Hippocampal formation (tissue), 2 donors: ENCODE measurements at places on chromosomes 13 and 19.

GRCh38 chr19:55283548-55284377 is at the start of gene BRSK1:
Gene BRSK1 (plus strand): TSS chr19:55283997. CDS start chr19:55284443, 446 bp downstream.
- peak; percentile 72 for DNase-seq

DNA sequence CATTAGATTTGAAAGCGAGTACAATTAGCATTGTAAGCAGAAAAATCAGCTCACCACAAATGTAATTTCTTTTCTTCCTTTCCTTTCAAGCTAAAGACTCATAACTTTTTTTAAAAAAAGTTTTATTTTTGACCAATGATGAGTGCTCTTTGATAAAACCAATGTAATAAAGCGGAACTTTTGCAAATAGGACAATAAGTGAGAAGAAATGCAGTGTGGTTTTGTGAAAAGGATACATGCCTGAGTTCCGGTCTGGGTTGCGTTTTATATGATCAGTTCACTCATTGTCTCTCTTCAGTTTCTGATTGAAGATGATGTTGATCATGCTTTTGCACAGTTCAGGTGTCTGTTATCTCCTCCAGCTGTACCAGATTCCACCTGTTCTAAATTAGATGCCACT is 274.4 kb downstream of the KLF12 start:
- DNase-seq, result no peak

GRCh38 chr19:47762615-47763308 is 15.7 kb upstream of the SELENOW start:
- no peak for DNase-seq

DNA sequence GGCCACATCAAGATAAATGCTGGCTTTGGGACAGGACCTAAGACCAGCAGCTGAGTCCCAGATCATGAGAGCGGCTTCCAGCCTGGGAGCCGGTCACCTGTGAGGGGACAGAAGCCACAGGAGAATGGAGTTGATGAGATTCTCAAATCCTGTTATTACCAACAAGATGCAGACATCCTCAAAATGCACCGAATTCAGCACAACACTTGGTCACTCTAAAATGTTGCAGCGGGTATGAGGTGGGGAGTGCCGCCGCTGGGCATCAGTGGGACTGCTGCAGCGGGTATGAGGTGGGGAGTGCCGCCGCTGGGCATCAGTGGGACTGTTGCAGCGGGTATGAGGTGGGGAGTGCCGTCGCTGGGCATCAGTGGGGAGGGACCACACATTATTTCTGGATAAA is 21.2 kb downstream of the RANBP3 start:
- no peak for DNase-seq

GRCh38 chr19:46471811-46472543 is 614 bp upstream of the PNMA8A start:
- DNase-seq, result no peak

DNA sequence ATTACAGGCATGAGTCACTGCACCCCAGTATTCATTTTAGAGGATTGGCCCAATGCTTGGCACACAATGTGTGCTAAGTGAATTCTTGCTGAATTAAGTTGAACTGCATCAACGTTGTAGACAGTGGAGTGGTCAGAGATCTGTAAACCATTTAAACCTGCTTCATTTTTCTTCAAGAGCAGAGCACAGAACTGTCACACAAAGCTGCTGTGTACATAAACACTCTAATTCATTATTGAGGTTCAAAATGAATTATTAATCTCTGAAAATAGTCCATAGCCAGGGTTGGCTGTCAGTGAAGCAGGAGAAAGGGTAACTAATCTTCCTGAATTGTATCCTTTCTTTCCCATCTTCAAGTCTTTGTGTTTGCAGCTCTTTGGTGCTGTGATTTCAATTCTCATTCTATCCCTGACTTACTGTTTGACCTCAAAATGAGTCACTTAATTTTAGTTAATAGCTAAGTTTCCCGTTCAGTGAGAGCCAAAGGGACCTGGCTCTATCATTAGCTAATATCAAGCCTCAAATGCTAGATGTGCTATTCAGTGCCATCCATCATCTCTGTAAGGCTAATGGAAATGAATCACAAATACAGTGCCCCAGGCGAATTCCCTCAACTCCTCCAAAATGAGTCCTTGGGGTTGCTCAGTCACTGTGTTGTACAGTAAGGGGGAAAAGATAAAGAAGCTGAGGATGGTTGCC is 77.0 kb upstream of the TSC22D1 start:
- no peak for DNase-seq

GRCh38 chr19:31513841-31514240 is 164.6 kb upstream of the TSHZ3 start:
- no peak for DNase-seq

GRCh38 chr13:98910501-98910951 is 67.3 kb downstream of the DOCK9 start:
- no peak for DNase-seq

DNA sequence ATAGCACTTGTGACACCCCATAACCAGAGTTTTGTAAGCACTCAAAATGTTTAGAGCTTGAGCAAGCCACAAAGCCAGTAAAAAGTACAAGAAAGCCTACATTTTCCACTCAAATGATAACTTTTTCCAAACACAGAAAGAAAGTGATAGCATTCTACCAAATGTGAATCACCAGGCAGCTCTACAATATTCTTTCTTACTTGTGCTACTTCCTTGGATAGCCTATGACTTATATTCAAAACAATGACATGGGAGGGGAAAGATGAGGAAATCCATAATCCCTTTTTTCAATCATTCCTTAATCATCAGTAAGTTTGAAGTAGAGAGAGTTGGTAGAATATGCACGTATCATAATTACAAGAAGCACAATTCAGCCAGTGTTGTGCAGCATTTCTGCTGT is 650.8 kb upstream of the PCDH9 start:
- no peak for DNase-seq

- DNase-seq, result no peak
Measured at GRCh38 chr13:33349986-33350826, 64.7 kb upstream of the STARD13 start.

DNA sequence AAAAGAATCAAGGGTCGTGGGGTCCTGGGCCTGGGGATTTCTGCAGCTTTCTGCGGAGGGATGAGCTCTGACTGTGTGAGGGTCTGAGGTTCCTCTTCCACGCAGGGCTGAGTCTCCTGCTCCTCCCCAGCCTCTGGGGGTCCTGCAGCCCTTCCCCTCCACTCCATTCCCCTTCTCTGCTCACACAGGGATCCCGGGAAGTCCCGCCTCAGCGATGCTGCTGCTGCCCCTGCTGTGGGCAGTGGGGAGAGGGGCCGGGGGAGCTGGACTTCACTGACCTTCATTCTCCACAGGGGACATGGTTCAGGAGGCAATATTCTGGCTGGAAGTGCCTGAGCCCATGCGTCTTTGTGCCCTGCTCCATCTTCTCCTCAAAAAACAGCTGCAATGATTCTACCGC is 26.2 kb upstream of the CD33 start:
- DNase-seq, result no peak

DNA sequence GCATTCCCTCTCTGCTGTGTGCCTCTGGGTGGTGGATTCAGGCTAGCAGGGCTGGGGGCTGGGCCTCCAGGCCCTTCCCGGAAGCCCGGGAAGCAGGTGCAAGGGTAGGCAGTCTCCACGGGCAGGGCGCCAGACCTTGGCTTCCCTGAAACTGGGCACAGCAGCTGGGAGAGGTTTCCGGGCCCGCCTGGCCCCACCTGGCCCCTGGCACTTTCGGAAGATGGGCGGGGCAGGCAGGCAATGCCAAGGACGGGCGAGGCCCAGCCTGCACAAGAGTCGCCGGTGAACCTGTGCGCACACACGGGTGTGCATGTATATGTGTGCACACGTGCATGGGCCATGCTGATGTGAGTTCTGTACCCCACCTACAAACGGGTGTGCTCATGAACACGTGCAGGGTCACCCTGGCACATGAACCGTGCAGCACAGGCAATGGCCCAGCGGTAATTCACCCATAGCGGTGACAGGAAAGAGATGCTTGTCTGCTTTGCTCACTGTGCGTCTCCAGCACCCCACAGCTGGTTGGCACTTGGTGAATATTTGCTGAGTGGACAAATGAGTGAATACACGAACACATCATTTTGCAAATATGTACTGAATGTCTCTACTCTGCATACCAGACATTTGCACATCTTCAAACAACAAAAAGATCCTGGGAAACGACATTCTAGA is 15.3 kb downstream of the GADD45B start:
- no peak for DNase-seq

DNA sequence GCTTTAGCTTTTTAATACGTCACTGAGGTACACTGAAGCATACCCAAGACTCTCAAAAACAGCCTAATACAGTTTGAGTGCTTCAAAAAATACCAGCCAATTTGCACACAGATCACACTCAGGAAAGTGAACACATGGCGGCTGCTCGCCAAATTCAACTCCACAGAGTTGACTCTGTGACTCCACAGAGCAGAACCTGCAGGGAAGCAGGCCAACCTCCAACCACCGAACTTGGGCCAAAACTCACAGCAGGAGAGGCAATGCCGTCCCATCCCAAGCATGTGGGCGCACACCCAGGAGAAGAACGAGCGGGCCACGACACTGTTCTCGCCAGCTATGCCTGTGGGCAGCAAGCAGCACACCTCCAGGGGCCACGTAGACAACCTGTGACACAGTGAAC is 21.1 kb downstream of the ELL start:
- no peak for DNase-seq

GRCh38 chr13:39825886-39826285 is 170.4 kb downstream of the COG6 start:
- no peak for DNase-seq

GRCh38 chr19:39192846-39193245 is 3.9 kb upstream of the NCCRP1 start:
- no peak for DNase-seq
